ENCODE measurements at places on chromosomes 7 and 10.

DNA sequence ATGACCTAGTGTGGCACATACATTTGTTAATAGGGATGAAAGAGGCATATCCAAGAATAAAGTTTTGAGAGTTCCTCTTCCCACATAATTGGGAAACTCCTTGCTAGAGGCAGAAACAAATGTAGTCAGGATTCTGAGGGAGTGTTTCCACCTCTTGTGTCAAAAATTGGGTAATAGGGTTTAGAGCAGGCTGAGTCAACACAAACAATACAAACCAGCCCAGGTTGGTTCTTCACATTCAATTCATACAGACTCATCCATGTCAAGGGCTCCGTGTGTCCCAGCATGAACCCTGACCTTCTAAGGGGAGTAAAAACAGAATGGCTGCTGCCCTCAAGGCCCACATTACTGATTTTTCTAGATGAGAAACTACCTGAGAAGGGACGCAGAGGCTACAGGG lies 75.3 kb downstream of the GLI3 start:
- ATAC-seq, result no peak

DNA sequence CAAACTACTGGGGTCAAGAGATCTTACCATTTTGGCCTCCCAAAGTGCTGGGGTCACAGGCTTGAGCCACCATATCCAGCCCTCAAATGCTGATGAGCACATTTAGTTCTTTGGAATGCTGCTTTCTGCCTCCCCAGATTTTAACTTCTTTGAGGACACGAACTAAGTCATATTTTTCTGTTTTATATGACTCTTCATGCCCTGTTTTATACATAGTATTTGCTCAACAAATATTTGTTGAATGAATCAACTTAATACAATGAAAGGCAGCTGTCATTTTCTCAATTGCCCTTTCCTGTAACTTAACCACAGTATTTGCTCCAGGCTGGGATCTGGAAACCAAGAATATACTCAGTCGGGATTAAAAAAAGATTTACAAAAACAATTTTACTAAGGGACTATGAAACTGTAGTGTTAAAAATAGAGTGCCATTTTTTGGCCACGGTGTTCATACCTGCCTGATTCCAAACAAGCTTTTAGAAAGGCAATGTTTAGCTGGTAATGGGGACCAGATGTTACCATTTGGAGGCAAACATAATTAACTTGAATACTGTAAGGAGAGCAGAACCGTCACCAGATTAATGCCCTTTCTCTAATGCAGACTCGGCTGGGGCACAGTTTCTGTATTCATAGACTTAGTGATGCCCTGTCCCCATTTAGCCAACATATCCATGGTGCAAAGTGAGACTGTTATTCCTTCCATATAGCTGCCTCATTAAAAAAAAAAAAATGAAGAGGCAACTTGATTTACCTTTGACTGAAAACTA lies 117.6 kb downstream of the NRP1 start:
- ATAC-seq, result no peak

DNA sequence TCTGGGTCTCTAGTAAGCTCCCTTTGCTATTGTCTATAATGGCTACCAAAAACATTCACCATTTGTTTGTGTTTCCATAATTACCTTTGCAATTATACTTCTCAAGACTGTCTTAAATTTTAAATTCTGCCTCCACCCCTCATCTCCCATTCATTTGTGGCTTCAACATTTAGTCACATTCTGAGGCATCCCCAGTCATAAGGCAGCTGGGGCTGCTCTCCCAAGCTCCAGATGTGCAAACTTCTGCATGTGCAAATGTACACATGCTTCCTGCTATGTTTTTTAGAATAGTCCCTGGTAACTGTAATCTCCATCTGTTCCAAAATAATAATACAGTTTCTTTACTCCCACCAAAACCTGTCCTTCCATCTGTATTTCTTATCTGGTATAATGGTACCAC lies 97.3 kb downstream of the CDK6 start:
- no peak for ATAC-seq

DNA sequence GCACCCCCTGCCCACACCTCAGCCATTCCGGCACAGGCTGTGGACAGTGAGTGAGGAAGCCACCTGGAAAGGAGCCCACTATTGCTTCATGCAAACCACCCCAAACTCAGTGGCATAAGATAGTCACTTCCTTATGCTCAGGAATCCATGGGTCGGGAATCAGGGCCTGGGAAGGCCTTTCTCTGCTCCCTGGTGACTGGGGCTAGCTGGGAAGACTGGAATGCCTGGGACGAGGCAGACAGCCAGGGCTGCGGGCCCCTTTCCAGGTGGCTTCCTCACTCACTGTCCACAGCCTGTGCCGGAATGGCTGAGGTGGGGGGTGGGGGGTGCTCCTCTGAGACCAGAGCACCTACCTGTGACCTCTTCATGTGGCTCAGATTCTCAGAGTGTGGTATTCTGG lies 74.1 kb upstream of the GRB10 start:
- no peak for ATAC-seq

GRCh38 chr10:63166742-63167258 lies 33.7 kb downstream of the NRBF2 start:
- peak; percentile 72 for ATAC-seq

- ATAC-seq, result no peak
Measured at GRCh38 chr7:12898004-12898403, 210.6 kb downstream of the ARL4A start.

- peak; percentile 56 for ATAC-seq
Measured at GRCh38 chr10:76133597-76134255, 702.3 kb downstream of the LRMDA start.

DNA sequence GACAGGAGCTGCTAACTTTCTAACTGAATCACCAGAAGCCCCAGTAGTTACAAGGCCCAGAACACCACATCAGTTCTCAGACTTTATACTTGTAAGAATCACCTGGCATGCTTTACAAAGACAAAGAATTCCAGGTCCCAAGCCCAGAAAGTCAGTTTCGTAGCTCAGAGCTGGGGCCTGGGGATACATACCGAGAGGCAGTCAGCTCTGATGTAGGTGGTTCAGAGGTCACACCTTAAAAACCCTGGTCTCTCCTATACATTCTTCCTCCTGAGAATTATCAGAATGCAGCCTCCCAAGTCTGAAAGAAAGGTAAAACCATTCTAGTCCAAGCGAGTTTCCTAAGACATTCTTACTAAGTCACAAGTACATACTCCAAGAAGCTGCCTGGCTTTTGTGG lies 2.3 kb downstream of the GRB10 start:
- ATAC-seq, result no peak

GRCh38 chr10:24790599-24790998 lies 66.9 kb upstream of the ARHGAP21 start:
- no peak for ATAC-seq

DNA sequence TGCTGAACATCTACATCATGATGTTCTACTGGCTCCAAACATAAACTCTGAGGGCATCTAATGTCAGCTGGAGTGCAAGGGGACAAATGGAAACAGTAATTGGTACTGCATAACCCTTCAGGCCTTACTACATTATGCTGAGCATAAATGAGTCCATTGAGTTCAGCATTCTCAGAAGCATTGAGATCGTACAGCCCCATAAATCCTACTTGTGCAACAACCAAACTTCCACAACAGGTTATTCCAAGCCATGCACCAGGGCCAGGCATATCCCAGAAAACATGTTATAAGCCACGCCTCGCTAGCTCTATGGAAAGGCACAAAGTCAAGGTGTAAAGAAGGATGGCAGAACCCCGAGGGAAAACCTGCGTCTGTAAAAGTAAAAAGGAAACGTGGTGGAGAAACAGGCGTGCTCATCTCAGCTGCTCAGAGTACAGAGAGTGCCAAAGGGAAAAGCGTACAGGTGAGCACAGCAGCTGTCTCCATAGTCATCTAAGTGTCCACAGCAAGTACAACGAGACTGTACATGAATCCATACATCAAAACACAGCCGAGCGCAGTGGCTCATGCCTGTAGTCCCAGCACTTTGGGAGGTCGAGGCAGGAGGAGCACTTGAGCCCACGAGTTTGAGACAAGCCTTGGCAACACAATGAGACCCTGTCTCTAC lies 124.6 kb downstream of the PARD3 start:
- no peak for ATAC-seq

DNA sequence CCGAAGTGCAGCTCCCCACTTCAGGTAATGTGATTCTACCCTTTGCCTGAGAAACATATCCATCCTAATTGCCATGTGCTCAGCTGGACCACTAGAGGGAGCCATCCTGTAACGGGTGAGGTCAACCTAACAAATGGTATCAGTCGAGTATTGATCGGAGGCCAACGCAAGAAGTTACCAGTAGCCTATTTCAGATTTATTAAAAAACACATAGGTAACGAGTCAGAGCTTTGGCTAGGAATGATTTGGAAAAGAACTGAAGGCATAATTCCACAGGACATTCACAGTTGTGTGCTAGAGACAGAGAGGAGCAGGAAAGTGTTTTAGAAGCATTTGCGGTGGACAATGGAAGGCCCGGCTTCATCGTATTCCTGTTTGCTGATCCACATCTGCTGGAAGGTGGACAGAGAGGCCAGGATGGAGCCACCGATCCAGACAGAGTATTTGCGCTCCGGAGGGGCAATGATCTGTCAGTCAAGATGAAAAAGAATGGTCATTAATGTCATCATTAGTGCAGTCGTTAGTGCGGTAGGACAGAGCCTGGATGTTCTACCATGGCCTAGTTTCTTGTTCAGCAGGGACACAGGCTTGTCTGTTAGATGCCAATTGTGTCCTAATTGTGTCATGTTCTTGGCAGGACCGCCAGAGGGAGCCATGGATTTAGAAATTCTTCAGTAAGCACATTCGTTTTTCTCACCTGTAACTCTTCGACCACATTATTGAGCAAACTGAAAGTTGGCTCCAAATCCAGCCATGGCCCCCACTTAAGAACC lies 17.5 kb downstream of the ACTA2 start:
- ATAC-seq, result peak; percentile 50

DNA sequence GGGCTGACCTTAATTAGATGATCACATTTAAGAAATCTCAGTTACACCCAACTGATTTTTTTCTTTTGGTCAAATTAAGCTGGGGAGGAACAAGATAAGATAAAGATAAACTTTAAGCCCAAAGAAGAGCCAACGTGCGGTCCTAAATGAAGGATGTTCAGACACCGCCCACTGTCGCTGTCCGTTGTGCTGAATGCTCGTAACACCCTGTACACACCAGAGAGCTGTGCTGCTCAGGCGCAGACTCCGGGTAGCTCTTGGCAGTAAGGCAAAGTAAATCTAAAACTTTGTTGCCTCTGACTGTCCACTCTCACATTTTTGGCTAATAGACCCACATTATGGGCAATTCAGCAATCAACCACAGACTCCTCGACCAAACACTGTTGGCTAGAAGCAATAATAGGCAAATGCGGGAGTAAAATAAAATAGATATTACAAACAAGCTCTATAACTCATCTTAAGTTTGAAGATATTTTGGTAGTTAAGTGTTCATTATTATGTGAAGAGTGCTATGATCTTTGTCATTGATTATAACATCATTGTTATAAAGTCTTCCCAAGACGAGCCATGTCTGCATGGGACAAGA lies 57.1 kb downstream of the PLPP4 start:
- ATAC-seq, result no peak

GRCh38 chr7:105723572-105723971 lies 142.3 kb upstream of the EFCAB10 start:
- peak; percentile 85 for ATAC-seq

- ATAC-seq, result no peak
Measured at GRCh38 chr10:4181621-4182049, 396.6 kb upstream of the KLF6 start.

DNA sequence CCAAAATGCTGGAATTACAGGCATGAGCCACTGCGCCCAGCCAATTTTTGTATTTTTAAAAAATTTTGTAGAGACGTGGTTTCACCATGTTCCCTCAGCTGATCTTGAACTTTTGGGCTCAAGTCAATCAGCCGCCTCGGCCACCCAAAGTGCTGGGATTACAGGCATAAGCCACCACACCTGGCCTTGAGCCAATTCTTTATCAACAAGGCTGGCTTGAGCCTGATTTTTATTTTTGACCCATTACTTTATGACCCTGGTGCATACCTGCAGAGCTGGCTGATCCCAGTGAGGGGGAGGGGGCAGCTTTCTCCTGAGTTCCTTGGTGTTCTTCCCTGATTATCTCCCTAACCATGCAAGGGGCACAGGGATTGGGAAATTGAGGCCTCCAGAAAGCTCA lies 15.8 kb upstream of the CPA1 start:
- no peak for ATAC-seq

GRCh38 chr7:25894902-25895791 lies 256.9 kb upstream of the NFE2L3 start:
- peak; percentile 73 for ATAC-seq

GRCh38 chr10:22305721-22306120 lies 10.5 kb upstream of the COMMD3 start:
- no peak for ATAC-seq

DNA sequence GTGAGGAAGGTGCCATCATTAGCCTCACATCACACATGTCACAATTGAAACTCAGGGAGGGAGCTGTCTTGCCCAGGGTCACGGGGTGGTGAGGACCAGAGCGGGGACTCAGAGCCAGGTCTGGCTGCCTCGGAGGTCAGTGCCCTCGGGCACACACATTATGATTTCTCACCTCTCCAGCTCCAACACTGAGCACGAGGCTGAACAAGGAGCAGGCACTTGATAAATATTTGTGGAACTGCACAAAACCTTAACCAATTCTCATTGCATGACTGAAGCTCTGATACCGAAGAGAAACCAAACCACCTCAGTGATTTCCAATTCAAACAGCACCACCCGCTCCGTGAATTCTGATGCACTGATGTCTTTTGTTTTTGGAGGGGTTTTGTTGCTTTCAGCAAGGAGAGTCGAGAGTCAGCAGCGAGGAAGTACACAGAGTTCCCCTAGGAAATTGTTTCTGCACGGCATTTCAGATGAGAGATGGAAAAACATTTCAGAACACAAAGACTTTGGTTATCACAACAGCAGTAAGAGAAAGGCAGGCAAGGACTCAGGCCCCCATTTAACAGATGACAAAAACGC lies 55.3 kb upstream of the ZMIZ1 start:
- no peak for ATAC-seq

- ATAC-seq, result peak; percentile 41
Measured at GRCh38 chr7:73577627-73578341, 595 bp downstream of the TBL2 start.

- no peak for ATAC-seq
Measured at GRCh38 chr7:106978425-106979420, 65.8 kb upstream of the PRKAR2B start.

DNA sequence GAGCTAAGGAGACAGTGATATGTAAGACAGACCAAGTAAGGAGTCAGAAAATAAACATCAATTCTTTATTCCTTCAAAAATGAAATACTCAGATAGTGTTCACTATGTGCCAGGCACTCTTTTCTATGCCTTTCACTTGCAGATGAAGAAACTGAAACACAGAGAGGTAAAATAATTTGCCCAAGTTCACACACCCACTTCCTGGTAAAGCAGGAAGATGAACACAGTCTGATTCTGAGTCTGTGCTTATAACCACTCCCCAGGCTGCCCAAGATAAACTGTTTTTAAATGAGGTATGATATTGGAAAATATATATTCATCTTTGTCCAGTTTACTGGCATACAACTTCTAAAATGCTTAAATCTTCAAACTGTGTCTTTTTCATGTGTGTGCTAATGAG lies 294.4 kb upstream of the NPVF start:
- ATAC-seq, result no peak

GRCh38 chr10:32263300-32263699 lies 83.7 kb downstream of the EPC1 start:
- peak; percentile 93 for ATAC-seq

All from motor neuron (in vitro differentiated cells).